Activated CD8-positive, alpha-beta memory T cell treated with anti-CD3 and anti-CD28 coated beads for 36 hours (primary cell): ENCODE measurements at places on chromosomes 5 and 9. TPM values are rescaled to one million over a fixed set of nuclear protein-coding genes. Genes with fewer than 3 reads are reported as not detected.

Gene MARCHF11
- total RNA-seq: not detected

Gene POLR3G
- total RNA-seq: 21.9 TPM

Gene CCNG1
- total RNA-seq: 74.4 TPM

Gene OR13C5
- total RNA-seq: not detected

Gene FSTL4
- not detected for total RNA-seq

Gene ABO
- total RNA-seq: not detected

Gene CCL19
- total RNA-seq: not detected

Gene ARID3C
- total RNA-seq: 0.34 TPM

Gene PCDH1
- total RNA-seq: not detected

Gene VCAN
- not detected for total RNA-seq

Gene TTLL11
- total RNA-seq: 2.0 TPM

Gene RGS14
- total RNA-seq: 42.8 TPM

Gene SPEF2
- 6.7 TPM for total RNA-seq

Gene DMXL1
- 22.8 TPM for total RNA-seq

Gene FGF18
- not detected for total RNA-seq

Gene IFNB1
- not detected for total RNA-seq

Gene CBY3
- 0.55 TPM for total RNA-seq

Gene HOMER1
- 10.3 TPM for total RNA-seq

Gene LRRC14B
- not detected for total RNA-seq

Gene PCDHGA5
- 0.06 TPM for total RNA-seq

Gene FGD3
- 37.8 TPM for total RNA-seq
